ENCODE measurements at places on chromosomes 1 and 21.

DNA sequence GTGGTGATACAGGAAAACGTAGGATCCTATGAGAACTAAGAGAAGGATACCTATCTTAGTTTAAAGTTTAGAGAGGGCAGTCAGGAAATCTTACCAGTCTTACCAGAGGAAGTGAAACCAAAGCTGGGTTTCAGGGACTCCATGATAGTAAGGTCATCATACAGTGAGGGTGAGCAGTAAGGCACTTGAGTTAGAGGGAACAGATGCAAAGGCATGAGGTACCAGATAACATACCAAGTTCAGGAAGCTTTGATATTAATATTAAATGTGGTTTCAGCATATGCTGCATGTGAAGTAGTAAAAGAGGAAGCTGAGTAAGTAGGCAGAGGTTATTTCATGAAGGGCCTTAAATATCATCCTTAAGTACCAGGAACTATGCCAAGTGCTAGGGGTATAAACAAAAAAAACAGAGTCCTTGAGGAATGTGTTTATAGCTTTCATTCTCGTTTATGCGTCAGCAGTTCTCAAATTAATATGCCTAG is 16.9 kb downstream of the ATG4C start:
- no peak for DNase-seq

GRCh38 chr1:50333595-50333974 is 89.7 kb downstream of the DMRTA2 start:
- peak; percentile 90 for DNase-seq

DNA sequence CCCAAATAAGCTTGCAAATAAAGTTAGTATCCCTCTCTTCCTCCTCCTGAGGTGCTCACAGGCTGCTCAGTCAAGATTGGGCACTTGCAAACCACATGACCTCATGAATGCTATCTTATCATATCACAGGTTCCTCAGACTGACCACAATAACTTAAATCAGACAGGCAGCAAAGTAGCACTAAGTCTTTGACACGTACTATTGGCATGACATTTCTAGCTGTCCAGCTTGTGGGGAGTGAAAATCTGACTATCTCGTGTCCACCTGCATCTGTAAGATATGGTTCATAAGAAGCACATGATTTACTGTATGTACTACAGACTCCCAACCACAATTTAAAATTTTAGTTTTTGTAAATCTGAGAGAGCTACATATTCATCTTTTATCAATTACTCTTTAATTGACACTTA is 58.0 kb upstream of the GFI1 start:
- DNase-seq: no peak

DNA sequence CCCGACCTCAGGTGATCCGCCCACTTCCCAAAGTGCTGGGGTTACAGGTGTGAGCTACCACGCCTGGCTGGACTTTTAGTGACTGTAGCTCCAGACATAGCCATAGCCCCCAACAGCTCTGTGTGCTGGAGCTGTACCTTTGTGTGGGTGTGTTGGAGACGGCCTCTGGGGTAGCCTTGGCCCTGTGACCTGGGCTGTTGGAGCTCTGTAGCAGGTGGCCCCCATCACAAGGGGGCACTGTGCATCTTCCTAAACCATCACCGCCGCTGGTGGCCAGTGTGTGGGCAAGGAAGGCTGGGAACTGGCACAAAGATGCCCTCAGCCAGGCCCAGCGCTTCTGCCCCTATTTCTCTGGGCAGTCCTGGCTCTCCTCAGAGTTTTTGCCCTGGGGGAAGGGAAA is 38.4 kb upstream of the FOXO6 start:
- DNase-seq: peak; percentile 89

DNA sequence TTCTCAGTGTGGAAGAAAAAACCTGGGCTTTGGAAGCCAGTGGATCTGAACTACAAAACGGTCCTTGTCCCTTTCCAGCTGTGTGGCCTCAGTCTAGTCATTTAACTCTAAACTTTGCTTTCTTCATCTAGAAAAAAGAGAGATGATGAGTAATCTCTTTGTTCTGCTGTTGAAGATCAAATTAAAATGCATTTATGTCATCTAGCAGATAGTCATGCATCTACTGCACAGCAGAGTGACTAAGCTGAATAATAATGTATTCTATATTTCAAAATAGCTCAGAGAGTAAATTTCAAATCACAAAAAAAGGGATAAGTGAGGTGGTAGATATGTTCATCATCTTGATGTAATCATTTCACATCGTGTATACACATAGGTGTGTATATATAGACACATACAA is 473.2 kb downstream of the DSCAM start:
- peak; percentile 10 for DNase-seq

DNA sequence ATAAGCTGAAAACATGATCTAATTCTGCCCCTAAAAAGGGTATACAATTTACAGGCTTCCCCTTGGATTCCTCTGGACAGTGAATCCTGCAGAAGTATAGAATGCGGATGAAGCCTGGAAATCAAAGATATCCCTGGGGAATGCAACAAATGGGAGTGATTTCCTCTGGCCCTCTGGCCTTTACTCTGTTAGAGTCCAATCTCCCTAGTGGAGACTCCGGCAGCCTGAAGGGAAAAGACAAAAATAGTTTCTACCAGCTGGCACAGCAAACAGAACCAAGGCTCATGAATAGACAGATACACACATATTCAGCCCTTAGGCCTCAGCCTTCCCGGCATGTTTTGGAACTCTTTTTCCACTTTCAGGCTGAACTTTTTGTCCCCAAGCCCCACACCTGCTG is 3.9 kb upstream of the LRRC52 start:
- DNase-seq: no peak

DNA sequence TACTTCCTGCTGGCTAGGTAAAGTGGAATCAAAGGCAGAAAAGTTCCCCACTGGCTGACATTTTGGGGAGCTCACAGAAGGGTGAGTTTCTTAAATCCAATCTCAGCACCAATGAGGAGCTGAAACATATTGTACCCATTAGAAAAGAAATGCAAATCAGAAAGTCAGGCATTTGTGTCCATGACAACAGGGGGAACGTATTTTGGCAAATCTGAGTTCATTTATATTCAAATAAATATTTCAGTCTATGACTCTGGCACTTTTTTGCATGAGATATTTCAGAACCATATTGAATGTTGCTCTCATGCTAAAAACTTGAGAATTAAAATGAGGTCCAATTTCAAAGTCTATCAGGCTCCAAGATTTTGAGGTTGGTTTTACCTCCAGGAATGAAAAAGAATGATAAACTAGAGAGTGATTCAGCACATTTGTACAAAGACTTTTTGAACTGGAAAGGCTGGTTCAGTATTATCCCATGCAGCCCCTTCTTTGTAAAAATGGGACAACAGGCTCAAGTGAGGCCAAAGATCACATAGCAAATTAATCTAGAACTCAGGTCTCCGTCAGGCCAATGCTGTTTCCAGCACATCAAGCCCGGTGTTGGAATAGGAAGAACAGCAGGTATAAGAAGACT is 202.2 kb downstream of the RRAGC start:
- DNase-seq: no peak

GRCh38 chr1:182135946-182136345 is 74.4 kb upstream of the ZNF648 start:
- DNase-seq: no peak

GRCh38 chr1:40313958-40314720 is 2.9 kb downstream of the COL9A2 start:
- DNase-seq: no peak

GRCh38 chr1:160800645-160801408 is 4.9 kb downstream of the LY9 start:
- no peak for DNase-seq

GRCh38 chr1:208083715-208084085 is 160.5 kb downstream of the PLXNA2 start:
- no peak for DNase-seq

DNA sequence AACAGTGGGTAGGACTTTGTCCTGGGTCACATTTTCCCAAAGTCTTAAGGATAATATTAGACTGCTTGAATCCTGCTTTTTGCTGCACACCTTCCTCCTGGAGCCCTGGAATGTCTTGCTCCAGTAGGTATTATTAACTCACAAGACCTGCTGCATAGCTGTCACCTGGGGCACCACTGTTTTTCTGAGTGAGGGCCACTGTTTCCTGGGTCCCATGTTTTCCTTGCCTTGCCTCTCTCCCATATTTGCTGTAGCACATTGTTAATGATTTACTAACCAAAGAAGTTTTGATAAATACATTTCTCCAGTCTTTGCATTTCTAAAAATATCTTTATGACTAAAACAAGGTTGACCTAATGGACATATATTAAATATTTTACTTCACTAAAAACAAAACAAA is 22.5 kb upstream of the FCAMR start:
- peak; percentile 64 for DNase-seq

DNA sequence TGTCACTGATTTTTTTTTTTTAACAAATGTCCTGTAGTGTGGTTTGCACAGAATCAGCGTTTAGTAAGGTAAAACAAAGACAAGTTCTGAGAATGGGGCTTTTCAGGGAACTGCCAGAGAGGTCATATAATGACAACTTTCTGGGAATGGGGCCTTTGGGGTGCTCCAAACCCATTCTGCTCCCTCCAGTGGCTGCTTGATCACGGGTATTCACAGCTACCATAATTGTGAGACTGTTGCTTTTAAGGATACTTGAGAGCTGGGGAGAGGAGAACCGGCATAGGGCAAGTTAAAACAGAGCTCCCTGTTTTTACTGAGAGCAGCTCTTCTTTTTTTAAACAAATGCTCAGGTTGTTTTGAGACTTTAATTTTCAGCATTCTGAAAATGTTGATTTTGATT is 48.2 kb downstream of the CYP2J2 start:
- DNase-seq: no peak

DNA sequence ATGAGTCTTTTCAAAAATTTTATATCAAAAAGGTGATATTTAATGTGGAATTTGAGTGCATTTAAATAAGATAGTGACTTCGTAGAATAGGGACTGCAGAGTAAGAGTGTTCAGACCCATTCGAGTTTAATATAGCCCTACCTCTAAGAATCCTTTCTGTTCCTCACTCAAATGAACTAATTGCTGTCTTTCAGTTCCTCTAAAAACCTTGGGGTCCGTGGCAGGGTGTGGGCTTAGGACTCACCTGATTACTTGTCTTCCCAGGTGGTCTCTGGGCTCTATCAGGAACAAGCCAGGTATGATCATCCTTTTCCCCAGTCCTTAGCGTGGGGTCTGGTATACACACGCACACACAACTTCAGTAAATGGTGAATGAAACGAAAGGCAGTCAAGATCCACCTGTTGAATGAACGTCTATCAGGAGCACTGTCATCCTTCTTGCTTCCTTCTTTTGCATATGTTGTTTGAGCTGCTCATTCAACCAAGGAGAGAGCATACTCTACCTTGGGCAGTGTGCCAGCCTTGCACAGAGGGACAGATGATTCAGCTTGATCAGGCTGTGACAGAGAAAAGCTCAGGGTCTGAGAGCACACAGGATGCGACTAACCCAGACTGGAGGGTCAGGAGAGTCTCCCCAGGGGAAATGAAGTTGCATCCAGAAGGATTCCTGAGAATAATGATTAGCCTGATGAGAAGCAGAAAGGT is 1.2 kb upstream of the RNF11 start:
- DNase-seq: peak; percentile 99

- DNase-seq: peak; percentile 28
Observed at GRCh38 chr1:111463029-111463683, 10.6 kb upstream of the C1orf162 start.

DNA sequence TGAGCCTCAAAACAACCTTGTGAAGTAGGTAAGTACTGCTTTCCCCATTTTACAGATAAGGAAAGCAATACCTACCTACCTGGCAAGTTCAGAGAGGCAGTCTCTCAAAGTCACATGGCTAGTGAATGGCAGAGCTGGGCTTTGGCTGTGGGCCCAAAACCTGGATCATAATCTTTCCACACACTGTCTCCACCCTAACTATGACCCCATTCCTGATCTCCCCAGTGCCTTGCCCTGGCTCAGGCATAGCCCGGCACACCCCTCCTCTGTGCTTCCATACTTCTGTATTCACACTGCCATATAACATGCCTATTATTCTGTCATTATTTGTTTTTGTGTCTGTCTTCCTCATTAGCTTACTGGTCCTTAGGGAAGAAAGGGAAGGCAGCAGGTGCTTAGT is 15.9 kb downstream of the GNG12 start:
- DNase-seq: no peak

- no peak for DNase-seq
Observed at GRCh38 chr1:29901624-29902325, 665.5 kb downstream of the PTPRU start.

DNA sequence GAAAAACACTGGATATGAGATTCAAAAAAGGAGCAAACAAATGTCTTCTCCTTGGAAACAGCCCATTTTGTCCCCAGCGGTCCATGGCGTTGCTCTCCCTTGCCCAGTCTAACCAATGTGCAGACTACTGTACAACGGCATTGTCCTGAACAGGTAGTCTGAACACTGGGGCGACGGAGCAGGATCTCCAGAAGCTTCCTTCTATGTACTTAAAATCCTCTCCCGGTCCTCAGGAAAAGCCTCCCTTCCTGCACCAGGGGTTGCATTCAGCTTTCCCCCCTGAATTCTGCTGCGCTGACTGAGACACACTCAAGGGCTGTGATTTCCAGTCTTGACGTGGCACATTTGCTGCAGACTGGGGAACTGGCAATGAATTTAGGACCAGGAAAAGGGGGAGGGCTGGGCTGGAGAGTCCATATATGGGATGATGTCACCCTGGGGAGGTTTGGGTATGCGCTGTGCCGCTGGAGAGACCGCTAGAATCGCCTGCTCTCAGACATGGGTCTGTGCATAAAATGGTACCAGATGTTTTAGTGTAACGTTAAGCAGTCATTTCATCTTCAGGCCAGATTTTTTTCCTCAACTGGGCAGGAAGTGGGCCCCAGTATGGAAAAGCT is 275.9 kb upstream of the C1orf105 start:
- DNase-seq: no peak

- DNase-seq: no peak
Observed at GRCh38 chr1:117137281-117137855, 15.8 kb upstream of the TRIM45 start.

DNA sequence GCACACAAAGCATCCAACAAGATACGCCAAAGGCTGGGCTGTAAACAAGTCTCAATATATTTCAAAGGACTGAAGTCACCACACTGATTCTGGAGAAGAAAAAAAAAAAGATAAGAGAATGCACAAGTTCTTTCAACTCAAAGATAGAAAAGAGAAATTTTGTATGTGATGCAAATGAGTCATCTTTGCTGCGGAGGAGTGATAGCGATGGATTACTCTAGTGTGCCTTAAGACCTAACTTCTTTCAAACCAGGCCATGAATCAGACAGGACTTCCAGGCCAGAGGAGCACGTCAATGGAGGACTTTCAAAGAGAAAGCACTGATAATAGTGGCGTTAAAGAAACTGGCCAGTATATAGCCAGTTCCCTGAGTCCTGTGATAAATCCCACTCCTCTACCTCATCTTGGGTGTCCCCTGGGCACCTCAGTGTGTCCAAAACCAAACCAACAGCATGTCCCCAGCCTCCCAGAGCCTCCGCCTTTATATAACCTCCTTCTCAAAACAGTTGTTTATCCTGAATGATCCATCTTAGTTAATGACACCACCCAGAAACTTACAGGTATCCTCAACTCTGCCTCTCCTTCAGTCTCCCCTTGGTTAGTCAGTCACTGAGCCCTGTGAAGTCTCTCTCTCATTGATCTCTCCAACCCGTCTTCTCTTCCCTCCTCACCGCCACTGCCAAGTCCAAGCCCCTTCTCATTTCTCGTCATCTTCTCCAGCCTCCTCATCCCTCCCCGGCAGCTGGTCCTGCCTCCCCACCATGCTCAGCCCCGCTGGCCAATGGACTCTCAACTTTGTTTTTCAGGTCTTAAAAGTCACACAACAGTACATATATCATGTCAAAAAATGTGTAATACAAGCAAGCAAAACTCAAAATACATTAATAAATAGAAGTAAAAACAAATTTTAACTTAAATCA is 47.2 kb upstream of the IFFO2 start:
- DNase-seq: no peak

Measured in DMS53 (cell line).